Adrenal gland (tissue), 19 donors: ENCODE measurements at places on chromosomes 11 and 22. TPM values are rescaled to one million over a fixed set of nuclear protein-coding genes. Genes with fewer than 3 reads are reported as not detected.
A peak's percentile ranks its signal among the peaks of the same experiment; 100 is the strongest.

DNA sequence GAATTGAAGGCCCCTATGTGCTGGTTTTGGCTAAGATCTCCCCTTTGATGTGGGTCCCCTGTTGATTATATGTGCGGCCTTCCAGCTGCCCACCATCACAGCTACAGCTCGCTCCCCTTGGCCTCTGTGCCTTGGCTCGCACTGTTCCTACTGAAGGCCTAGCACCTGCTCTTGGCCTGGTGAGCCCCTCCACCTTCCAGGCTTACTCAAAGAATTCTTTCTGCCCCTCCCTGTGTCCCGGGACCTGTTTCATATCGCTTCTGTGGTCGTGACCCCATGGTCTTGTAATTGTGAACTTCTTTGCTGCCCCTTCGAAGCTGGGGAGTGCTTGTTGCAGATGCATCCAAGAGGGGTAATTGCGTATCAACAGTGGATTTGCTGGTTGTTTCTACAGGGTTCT lies 12.5 kb downstream of the PEX26 start:
- no peak for DNase-seq
- no peaks in the 10 kb centered on the region for H3K27me3 ChIP-seq
- peaks cover 23% of the 10 kb centered on the region for H3K4me1 ChIP-seq
- H3K4me3 ChIP-seq, result no peak overlapping the region
- H3K36me3 ChIP-seq, result no peaks in the 10 kb centered on the region

GRCh38 chr22:22109693-22110466 lies 127.3 kb upstream of the TOP3B start:
- H3K27ac ChIP-seq, result no peak overlapping the region
- no peak overlapping the region for H3K4me3 ChIP-seq
- H3K4me1 ChIP-seq, result no peaks in the 10 kb centered on the region

- H3K27ac ChIP-seq, result no peak overlapping the region
- no peaks in the 10 kb centered on the region for H3K36me3 ChIP-seq
- peak; percentile 70 for DNase-seq
These were observed 195.4 kb upstream of the ARHGAP20 start for GRCh38 chr11:110907629-110908028.

DNA sequence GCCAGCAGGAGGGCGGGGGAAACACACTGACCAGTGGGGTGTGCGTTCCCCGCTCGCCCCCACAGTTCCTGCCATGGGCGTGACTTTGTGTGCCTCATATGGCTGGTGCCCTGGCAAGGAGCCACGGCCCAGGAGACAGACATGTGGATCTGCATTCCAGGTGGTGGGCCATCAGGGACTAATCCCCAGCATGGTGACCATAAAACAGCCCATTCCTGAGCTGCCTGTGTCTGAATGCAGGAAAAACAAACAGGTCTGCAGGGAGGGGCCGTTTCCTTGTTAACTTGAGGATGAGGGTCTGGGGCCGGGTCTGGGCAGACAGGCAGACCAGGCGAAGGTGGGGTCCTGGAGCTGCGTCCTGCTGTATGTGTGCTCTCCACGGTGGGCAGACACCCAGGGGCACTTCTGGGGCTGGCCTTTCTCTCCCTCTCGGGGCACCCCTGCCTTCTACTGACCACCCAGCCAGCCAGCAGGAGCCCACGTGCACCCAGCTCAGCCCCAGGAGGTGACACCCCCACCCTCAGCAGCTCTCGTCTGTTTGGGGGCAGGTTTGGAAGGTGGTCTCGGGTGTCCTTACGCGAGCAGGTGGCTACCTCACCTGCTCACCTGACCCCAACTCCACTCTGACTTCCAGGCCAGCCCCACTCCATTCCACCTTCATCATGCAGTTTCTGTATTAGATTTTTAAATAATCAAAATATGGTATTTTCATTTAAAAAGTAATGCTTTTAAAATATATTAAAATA lies 120.3 kb downstream of the KCNQ1OT1 start:
- H3K27ac ChIP-seq, result no peak overlapping the region
- peak; percentile 19 for DNase-seq
- no peaks in the 10 kb centered on the region for H3K36me3 ChIP-seq
- no peak overlapping the region for H3K4me3 ChIP-seq
- H3K27me3 ChIP-seq, result no peaks in the 10 kb centered on the region

APOA1 gene
- not detected for total RNA-seq

CD3D gene
- 0.61 TPM for total RNA-seq
